Foreskin keratinocyte (primary cell): ENCODE measurements at places on chromosomes 1 and 21. TPM values are rescaled to one million over a fixed set of nuclear protein-coding genes. Genes with fewer than 3 reads are reported as not detected.

Gene KRTAP21-2
- not detected in 2 replicates for total RNA-seq

Gene OR10J4
- not detected in 2 replicates for total RNA-seq

Gene SLC45A3
- total RNA-seq = 5.1 TPM in 2 replicates

Gene TSNAX
- total RNA-seq = 29.9 and 30.4 TPM in 2 replicates

Gene CFHR2
- total RNA-seq = not detected in 2 replicates

Gene OR2L13
- total RNA-seq = not detected in 2 replicates

Gene TMPRSS2
- total RNA-seq = not detected in 2 replicates

Gene FLG
- 0.18 and 0.34 TPM in 2 replicates for total RNA-seq

Gene PTGER3
- total RNA-seq = not detected in 2 replicates

Gene HPDL
- total RNA-seq = 2.0 and 2.2 TPM in 2 replicates

Gene FCRL4
- not detected in 2 replicates for total RNA-seq

Gene PTPRF
- total RNA-seq = 147 and 186 TPM in 2 replicates

Gene TSTD1
- 96.4 and 98.1 TPM in 2 replicates for total RNA-seq

Gene SELL
- not detected in 2 replicates for total RNA-seq

Gene PCNX2
- 18.2 and 23.6 TPM in 2 replicates for total RNA-seq

- DNase-seq = no peak
Measured at GRCh38 chr1:221161571-221162041, 282.4 kb downstream of the HLX start.

DNA sequence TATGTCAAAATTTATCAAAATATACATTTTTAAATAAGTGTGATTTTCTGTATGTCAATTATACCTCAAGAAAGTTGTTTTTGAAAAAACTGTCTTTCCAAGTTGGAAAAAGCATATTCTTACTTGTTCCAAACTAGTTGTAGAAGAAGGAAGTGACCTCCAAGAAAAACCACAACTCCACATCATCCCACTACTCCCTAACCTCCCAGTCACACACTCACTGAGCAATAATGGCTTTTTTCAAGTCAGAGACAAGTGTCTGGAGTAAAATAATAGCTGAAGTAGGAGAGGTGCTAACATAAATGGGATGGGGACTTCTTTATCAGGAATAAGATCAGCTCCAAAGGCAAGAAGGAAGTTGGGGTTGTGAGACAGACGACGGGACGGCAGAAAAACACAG is 13.4 kb downstream of the EPRS1 start:
- DNase-seq = no peak

GRCh38 chr1:110266834-110267233 is 56.7 kb downstream of the KCNC4 start:
- no peak for DNase-seq

- DNase-seq = no peak
Measured at GRCh38 chr1:163174524-163175437, 27.9 kb downstream of the RGS5 start.

GRCh38 chr1:181127898-181128453 is 39.5 kb downstream of the IER5 start:
- no peak for DNase-seq

- no peak for DNase-seq
Measured at GRCh38 chr1:50257029-50257428, 148.3 kb downstream of the ELAVL4 start.

- DNase-seq = no peak
Measured at GRCh38 chr1:165910764-165911421, 83.5 kb downstream of the UCK2 start.

- peak; percentile 54 for DNase-seq
Measured at GRCh38 chr21:16420031-16420724, 690.4 kb downstream of the USP25 start.

DNA sequence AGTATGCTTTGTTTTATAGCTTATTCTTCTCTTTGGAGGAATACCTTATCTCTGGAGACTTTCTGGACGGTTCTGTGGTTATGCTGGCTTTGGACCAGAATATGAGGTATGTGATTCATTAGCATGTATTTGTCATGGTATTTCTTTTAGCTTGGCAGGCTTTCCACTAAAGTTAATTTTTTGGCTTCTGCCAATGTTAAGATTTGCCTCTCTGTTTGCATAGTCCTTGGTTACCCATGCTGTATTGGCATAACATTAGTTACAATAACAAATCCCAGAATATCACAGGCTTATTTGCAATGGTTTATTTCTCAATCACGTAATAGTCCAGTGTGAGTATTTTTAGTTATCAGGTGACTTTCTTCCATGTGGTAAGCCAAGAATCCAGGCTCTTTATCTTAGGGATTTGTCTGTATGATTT is 9.7 kb downstream of the ZMPSTE24 start:
- peak; percentile 75 for DNase-seq

DNA sequence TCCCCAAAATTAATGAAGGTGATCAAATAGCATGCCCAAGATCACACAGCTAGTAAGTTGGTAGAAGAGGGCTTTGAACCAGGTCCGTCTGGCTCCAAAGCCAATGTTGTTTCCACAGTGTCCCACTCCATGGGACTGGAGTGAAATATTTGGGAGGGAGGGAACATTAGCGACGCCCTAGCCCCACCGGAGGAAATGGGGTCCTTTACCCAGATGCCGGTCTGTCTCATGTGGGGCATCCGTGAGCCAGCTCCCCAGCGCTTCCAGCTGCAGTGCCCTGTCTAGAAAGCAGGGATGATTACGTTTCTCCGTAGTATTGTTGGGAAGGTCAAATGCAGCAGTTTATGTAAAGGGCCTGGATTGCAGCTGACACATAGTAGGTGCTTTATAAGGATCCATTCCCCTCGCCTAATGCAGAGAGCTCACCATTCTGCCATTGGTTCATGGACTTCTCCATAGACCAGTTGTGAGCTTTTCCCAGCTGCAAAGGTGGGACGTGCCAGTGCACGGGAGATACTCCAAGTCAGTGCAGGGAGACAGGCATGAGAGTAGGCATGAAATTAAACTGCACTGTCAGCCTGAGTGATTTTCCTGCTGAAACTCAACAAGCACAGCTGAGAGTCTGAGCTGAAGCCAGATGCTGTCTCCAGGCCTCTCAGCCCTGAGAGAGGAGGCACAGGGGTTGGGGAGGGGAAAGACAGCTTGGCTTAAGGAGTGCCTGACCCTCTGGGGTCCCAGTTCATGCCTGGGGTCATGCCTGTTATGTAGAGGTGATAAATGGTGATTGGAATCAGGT is 24.7 kb downstream of the QSOX1 start:
- no peak for DNase-seq

- DNase-seq = no peak
Measured at GRCh38 chr1:89261926-89262515, 10.6 kb downstream of the GBP5 start.

- DNase-seq = peak; percentile 25
Measured at GRCh38 chr1:174966008-174966572, 33.7 kb upstream of the CACYBP start.

DNA sequence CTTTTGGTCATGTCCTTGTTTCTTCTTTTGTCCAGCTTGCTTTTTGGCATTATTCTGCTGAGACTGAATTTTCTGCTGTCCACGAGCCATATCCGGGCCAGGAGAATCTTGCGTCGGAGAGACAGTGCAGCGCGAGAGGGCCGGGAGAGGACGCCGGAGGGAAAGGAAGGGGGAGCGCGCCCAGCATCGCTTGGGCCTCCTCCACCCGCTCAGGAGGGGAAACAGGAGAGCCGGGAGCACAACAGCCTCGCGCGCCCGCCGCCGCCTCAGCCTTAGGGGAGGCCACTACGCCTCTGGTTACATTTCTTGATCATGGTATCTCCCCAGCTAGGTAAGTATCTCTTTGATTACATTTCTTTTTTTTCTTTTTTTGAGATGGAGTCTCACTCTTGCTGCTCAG is 7.4 kb upstream of the DEGS1 start:
- DNase-seq = no peak

DNA sequence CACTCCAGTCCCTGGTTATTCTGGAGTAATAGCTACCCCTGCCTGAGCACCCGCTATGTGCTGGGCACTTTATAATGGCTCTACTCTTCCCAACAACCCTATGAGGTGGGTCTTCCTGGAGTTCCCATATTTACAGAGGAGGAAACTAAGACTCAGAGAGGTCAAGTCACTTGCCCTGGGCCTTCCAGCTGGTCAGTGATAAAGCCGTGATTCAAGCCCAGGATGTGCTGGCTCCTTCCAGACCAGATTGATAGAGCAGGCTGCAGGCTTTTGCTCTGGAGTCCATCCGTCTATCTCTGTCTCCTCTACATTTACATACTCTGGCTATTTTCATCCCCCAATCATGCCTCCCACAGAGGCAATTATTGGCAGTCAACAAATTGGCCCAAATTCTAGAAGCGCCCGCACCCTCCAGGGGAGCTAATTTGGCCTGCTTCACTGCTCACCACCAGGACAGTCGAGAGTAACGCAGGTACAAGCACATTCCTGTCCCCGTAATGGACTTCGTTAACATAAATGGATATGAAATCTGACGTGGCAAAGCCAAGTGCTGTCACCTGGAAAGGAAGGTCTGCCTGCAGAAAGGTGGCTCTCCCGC is 39.8 kb upstream of the SELENON start:
- DNase-seq = no peak

DNA sequence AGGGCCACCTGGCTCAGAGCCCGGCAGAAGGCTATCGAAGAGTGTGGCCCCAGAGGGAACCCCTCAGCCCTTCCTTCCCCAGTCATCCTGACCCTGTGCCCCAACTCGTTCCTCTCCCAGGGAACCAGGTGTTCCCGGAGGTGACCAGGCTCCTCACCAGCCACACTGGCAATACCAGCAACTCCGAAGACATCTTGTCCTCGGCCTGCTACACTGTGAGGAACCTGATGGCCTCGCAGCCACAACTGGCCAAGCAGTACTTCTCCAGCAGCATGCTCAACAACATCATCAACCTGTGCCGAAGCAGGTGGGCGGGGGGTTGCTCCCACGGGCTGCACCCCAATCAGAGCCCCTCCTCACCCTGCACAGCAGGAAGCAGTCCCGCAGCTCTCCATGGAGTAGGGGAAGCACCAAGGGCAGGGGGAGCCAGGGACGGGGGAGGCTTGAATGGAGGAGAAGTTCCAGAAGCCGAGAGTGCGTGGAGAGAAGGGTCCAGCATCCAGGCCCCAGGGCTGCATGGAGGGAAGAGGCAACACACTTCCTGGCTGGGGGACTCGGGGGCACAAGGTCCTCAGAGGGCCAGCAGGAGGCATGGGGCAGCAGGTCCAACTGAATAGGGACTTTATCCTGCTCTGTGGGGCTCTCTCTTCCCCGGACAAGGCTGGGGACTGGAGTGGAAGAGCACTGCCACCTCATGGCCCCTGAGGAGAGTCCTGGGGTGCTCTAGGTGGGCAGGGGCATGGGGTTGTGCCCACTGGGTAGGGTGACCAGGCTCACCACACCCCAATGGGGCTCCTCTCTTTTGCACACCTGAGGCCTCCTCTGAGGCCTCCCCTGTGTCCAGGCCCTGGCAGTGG is 41.7 kb downstream of the PKP1 start:
- DNase-seq = no peak

DNA sequence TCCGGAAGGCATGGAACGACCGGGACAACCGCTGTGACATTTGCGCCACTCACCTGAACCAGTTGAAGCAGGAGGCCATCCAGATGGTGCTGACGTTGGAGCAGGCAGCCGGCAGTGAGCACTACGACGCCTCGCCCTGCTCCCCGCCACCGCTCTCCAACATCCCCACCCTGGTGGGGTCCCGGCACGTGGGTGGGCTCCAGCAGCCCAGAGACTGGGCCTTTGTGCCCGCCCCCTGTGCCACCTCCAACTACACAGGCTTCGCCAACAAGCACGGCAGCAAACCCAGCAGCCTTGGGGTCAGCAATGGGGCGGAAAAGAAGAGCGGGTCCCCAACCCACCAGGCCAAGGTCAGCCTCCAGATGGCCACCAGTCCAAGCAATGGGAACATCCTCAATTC is 212.1 kb downstream of the KIF26B start:
- no peak for DNase-seq

- DNase-seq = no peak
Measured at GRCh38 chr21:40160911-40161310, 293.7 kb downstream of the PCP4 start.

GRCh38 chr1:172719694-172720138 is 60.8 kb downstream of the FASLG start:
- DNase-seq = no peak

- peak; percentile 28 for DNase-seq
Measured at GRCh38 chr1:235583511-235584001, 66.0 kb downstream of the GNG4 start.
